Activated CD4-positive, alpha-beta T cell treated with anti-CD3 and anti-CD28 coated beads, Interleukin-2, amount 10 ng/mL, durations not matched to agents 7 days and 5 days (primary cell): ENCODE measurements at places on chromosomes 2 and 18.

DNA sequence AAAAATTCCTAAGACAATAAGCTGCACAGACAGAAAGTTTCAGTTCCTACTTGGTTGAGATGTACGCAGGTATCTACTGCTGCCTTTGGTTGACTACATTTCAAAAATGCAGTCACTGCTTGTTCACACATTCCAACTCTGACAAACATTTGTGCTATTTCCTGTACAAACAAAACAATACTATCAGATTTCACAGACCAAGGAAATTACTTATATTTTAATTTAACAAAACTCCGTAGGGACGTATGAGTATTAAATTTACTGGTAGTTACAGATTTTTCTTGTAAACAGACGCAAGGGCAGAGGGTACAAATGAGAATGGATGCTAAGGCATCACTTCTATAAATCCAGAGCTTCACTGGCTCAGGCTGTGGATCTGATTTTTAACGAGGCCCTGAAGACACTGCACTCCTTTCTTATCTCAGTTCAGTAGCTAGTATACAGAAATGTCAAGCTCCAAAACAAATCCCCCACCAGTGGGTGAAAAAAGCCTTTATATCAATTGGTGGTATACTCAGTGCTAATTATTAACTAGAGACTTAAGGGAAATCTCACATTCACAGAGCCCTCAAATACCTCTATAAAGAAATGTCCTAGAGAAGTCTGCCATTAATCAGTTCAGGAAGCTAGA is 31.7 kb upstream of the TTC32 start:
- H3K27ac ChIP-seq = no peak overlapping the region
- no peak overlapping the region for H3K4me3 ChIP-seq
- no peaks in the 10 kb centered on the region for H3K27me3 ChIP-seq
- DNase-seq = no peak
- H3K36me3 ChIP-seq = peaks cover 10% of the 10 kb centered on the region

DNA sequence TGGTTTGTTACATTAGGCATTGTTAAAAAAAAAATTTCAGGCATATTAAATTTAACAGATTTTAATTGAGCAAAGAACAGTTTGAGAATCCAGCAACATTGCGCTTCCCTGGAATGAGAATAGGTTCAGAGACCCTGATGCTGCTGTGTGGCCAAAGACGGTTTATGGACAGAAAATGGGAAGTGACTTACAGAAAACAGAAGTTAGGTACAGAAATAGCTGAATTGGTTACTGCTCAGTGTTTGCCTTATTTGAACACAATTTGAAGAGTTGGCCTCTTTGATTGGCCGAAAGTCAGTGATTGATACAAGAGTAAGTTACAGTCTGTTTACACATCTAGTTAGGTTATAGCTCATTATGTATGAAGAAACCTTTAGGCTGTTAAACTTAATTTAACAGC is 6.0 kb upstream of the NEDD4L start:
- no peaks in the 10 kb centered on the region for H3K36me3 ChIP-seq
- DNase-seq = no peak
- H3K27ac ChIP-seq = no peak overlapping the region
- peaks cover 31% of the 10 kb centered on the region for H3K27me3 ChIP-seq

DNA sequence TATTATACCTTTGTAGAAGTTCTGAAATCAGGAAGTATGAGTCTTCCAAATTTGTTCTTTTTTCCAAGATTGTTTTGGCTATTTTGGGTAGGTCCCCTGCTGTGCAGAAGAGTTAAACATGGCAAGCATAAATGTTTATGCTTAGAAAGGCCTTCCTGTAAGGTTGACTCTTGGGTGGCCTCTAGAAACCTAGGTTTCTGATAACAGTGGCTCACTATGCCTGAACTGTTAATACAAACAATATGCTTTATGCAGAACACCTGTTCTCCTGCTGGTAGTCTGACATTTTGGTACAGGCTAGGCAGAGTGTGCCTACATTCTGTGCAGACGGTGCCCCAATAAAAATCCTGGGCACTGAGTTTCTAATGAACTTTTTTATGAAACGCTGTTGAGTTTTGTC is 10.1 kb downstream of the PTPN18 start:
- H3K4me3 ChIP-seq = no peak overlapping the region
- H3K4me1 ChIP-seq = peaks cover 15% of the 10 kb centered on the region
- no peaks in the 10 kb centered on the region for H3K27me3 ChIP-seq

DNA sequence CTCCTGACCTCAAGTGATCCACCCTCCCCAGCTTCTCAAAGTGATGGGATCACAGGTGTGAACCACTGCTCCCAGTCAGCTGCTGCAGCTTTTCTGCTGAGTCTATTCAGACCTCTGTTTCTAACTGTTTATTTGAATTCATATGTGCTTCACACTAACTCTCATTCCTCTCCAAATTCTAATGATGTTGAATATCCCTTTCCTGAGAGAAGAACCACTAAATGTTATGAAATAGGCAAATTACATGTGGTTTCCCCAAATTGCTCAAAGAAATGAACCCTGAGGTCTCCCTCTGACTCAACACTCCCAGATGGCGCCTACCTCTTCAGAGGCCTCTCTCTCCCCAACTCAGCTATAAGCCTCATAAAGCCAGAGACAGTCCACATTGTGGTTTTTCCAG is 98.6 kb downstream of the IRS1 start:
- DNase-seq = no peak
- no peak overlapping the region for H3K4me3 ChIP-seq
- H3K4me1 ChIP-seq = peaks cover 4% of the 10 kb centered on the region
- no peak overlapping the region for H3K27ac ChIP-seq

- no peaks in the 10 kb centered on the region for H3K4me1 ChIP-seq
- no peak overlapping the region for H3K4me3 ChIP-seq
- no peaks in the 10 kb centered on the region for H3K27me3 ChIP-seq
- H3K27ac ChIP-seq = no peak overlapping the region
- no peaks in the 10 kb centered on the region for H3K36me3 ChIP-seq
- no peak for DNase-seq
Observed at GRCh38 chr18:65227970-65228369, 522.8 kb upstream of the CDH7 start.

- H3K4me1 ChIP-seq = no peaks in the 10 kb centered on the region
- H3K27ac ChIP-seq = no peak overlapping the region
- no peak for DNase-seq
- no peaks in the 10 kb centered on the region for H3K27me3 ChIP-seq
- no peak overlapping the region for H3K4me3 ChIP-seq
Observed at GRCh38 chr18:49857708-49858107, 44.4 kb upstream of the ACAA2 start.
